NCI-H345 (cell line): ENCODE measurements at places on chromosomes 16 and 17.

- no peak for DNase-seq
Measured at GRCh38 chr17:62093188-62094155, 28.4 kb upstream of the MED13 start.

GRCh38 chr17:80621335-80621996 is 76.8 kb downstream of the RPTOR start:
- DNase-seq, result no peak

DNA sequence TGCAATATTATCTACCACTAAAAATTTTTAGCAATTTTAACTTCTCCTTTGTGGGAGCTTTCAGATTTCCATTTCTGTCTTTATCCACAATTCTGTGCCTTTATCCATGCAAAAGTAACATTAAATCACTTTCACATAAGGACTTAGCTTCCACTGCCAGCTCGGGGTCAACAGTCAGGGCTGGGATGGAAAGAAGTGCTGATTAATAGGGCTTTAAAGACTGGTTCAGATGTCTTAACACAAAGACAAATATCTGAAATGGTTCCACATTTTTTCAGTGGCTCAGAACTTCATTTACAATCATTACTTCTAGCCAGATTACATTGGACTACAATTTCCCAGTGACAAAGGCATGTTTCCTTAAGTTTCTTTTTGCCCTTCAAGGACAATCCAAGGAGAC is 191.8 kb upstream of the CPHXL start:
- DNase-seq, result no peak

DNA sequence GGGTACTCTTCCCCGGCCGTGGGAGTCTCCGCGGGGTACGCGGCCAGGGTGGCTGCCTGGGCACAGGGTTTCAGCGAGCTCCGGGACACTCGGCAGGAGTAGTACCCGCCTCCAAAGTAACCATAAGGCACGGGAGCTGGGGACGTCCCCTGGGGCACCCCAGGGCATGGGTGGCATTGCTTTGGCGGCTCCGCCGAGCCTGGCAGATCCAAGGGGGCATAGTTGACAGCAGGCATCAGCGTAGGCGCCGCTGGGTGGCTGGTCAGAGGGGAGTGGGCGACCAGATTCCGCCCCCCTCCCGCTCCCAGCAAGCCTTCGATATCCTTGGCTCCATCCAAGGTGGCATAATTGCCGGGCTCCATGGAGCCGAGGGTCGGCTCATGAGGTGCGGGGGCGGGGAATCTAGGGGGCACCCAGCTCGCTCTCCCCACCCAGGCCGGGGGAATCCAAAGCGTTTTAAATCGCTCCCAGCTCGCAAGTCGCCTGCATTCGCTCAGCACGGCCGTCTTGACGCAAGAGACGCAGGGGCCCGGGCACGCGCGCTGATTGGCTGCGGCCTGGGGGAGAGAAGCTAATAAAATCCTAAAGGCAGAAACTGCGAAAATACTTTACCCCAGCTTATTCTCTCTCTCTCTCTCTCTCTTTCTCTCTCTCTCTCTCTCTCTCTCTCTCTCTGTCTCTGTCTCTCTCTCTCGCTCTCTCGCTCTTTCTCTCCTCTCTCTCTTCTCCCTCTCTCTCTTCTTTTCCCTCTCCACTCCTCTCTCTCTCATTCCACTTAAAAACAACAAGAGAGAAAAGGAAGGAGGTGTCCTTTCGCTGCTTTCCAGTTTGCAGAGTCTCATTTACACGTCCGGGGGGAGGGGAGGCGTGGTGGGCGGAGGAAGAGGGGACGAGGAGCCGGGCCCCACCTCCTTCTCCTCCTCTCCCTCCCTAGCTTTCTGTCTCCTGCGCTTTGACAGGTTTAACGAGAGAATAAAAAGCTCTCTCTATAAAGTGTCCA is at the start of gene HOXB13:
HOXB13 (minus strand) TSS at position 519 of the 1,000 bp plus-strand sequence; CDS start at position 362, 157 bp downstream.
- DNase-seq, result peak; percentile 56

DNA sequence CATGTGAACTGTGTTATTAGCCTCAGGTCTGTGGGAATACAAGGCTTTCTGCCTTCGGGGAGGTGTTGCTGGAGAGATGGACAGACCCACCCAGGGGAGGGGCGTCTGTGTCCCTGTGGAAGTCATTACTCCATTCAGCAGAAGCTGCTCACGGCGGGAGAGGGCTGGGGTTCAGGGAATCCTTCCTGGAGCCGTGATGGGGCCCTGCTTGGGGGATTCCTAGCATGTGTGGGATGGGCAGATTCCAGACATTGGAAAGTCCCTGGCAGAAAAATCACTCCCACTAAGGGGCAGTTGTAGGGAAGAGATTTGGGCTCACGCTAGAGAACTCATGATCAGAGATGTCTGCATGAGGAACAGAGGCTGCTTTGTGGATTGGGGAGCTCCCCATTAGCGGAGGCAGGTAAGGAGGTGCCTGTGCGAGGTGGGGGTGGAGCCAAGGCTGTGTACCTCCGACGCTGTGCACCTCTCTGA is 56.3 kb upstream of the IL34 start:
- no peak for DNase-seq

DNA sequence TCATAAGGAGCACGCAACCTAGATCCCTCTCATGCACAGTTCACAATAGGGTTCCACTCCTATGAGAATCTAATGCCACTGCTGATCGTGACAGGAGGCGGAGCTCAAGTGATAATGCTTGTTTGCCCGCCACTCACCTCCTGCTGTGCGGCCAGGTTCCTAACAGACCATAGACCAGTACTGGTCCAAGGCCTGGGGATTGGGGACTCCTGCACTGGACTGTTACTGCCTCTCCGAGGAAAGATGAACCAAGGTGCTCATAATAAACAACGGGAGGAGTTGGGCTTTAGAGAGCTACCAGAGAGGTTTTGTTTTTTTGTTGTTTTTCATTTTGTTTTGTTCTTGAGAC is 58.2 kb downstream of the TK2 start:
- DNase-seq, result no peak

DNA sequence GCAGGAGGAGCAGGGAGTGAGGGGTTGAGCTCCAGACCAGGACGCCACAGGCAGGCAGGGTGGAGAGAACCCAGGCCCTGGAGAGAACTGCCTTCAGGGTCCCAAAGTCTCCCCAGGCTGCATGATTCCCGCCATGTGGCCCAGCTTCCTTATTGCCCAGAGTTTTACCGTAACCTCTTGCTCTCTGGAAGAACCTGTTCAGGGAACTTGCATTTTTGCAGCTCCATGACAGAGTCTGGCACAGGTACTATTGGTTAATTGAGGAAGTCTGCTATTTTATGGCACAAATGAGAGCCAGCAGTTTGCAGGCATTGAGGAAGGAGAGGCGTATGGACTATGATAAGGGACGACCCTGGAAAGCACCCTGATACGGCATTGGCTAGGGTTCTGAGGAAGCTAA is 11.6 kb upstream of the NOS2 start:
- DNase-seq, result no peak

DNA sequence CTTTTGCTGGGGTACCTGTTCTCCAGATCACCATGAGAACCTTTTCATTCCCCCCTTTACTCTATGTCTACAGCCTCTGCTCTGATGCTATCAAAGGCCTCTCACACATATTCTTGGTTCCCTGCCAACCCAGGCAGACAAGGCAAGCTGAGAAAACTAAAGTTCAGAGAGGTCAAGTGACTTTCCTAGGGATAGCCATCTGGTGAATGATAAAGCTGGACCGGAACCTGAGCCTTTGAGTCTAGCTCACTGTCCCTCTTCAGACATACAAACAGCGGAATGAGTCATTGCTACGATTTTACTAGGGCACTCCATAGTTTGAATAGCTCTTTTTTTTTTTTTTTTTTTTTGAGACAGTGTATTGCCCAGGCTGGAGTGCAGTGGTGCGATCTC is 73.3 kb downstream of the XYLT1 start:
- DNase-seq, result peak; percentile 79

DNA sequence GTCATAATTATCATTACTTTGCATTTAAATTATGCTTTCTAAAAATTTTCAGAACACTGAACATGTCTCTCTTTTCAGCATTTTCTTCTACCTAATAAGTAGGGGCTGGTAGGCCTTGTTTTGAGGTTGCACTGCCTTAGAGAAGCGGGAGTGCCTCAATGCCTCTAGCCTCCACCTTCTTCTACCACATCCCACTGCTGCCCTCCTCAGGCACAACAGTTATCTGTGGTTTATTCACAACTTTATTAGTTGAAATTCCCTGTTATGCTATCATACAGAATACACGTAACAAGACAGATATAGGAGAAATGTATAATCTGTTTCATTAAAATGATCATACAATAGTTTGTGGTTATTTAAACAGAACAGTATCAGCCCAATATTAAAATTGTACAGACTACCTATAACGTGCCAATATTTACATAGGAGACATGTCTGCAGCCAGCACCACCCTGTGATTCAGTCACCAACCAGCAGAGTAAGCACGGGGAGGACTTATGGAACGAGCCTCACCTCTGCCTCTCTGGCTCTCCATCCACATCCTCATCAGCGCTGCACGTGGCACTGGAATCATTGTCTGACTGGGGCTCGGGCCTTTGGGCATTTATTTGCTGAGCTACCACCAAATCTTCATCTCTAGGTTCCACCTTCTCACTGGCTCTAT is 101.2 kb downstream of the TTC19 start:
- DNase-seq, result no peak

- DNase-seq, result no peak
Measured at GRCh38 chr16:74033441-74033995, 263.1 kb upstream of the PSMD7 start.

DNA sequence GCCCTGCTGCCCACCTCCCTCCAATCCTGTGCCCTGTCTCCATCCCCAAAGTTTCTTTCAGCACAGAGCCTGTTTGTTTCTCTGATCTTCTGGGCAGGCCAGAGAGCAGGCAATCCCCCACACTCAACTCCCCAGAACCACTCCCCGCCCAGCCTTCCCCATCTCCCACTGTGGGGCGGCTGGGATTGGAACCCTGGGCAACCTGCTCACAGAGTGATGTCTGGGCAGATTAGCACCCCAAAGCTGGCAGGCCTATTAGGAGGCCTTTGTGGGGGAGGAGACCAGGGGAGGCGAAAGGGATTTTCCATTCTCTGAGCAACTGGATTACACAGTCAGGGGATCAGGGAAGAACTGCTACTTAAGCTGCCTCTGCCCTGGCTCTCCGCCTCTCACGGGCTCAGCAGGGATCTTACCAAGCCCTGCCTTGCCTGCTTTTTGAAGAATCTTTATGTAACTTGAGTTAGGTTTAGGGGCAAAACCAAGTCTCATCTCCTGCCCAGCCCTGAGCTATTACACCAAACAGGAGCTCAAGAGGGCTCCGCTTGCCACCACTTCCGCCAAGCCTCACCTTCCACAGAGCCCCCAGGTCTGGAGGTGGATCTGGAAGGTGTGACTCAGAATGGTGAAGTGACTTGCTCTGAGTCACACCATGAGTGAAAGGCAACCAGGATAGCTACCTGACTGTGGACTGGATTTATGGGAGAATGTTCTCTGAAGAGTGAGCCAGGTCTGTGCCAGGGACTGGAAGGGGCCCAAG is 16.0 kb upstream of the LHX1 start:
- no peak for DNase-seq

GRCh38 chr17:66980896-66981295 is 16.4 kb downstream of the CACNG4 start:
- no peak for DNase-seq
